ENCODE measurements at places on chromosomes 12 and 14.

DNA sequence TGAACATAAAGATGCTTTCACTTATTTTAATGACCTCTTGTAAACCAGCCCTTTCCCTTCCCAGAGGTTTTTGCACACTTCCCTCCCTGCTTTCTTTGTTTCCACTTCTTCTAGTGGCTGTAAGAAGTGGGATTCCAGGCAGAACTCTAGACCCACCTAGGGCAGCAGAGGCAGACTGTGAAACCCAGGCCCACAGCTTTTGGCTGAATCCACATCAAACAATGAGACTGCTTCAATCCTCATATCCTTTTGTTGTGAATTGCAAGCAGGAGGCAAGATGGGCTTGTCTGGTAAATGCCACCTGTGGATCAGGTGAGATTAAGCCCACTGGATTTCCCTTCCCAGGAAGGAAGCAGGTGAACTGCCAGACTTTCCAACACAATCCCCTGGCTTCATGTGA, 12.8 kb downstream of the CCDC177 start:
- DNase-seq: no peak

GRCh38 chr14:87712396-87713090, 280.4 kb downstream of the GALC start:
- no peak for DNase-seq

GRCh38 chr14:48096897-48097296, 421.5 kb upstream of the MDGA2 start:
- DNase-seq: no peak

DNA sequence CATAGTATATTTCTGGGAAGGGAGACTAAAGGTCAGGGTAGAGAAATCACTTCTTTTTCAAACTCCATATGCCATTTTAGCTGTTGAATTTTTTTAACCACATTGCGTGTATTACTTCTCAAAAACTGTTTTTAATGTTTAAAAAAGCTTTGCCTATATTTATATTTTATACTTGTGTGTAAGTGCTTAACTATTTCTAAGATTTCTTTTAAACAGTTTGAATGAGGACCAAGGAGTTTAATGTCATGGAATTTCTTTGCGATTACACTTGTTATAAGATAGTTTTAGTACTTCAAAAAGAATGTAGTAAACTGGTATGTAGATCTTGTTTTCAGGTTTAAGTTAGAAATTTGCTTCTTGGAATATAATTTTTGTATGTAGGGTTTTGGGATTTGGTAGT, 7.2 kb downstream of the SPATA7 start:
- DNase-seq: no peak

- DNase-seq: peak; percentile 13
These were observed 35.2 kb downstream of the TMEM132D start for GRCh38 chr12:129868575-129868974.

DNA sequence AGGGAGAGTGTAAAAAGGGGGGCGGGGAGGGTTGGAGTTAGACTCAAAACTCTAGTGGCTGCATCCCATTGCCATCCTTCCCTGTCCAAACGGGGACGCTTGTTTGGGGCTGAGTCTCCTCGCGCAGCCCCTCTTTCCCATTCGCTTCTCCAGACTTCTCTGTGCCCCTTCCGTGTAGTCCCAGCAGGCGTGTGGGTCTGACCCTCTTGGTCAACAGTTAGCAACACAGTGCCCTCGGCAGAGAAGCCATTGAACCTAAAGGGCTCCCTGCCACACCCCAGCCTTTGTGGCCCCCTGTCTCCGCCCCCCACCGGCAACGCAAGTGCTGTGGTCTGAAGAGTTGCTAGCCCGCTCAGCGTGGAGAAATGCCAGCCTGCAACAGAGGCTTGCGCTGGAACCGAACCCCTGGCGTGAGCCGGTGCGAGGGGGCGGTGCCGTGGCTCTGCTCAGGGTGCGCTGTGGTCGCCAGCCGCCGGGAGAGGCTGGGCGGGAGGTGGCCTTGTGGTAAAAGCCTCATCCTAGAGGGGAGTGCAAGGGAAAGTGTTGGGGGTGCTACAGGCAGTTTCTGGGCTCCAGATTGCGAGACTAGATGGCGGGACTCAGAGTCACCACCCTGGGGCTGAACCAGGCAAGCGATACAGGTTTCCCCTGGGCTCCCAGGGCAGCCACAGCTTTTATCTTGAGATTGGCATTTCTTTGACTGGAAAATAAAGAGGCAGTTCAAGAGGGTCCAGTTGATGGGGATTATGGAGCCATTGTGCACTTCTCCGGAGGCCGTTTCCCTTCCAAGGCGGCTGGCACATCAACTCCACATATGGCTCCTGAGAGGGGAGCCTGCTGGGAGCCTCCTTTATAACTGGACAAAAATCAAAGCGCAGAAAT, 2.1 kb downstream of the PLXNC1 start:
- peak; percentile 40 for DNase-seq

DNA sequence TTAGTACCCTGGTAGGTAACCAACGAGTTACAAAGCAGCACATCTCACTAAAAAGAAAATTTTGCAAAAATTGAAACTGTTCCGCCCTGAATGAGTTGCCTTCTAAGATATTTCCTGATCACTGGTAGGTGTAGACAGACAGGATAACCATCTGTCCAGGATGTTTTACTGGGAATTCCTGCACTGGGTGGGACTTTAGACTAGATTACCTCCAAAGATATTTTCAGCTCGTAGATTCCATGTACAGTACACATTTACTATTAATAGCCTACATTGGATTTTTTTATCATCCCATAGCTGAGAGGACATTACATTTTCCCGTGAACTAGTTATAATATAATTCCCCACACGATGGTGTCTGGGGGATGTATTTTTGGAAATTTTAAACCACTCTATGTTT, 139.6 kb downstream of the DYRK2 start:
- no peak for DNase-seq

- no peak for DNase-seq
These were observed 25.7 kb upstream of the CRY1 start for GRCh38 chr12:107119091-107119490.

DNA sequence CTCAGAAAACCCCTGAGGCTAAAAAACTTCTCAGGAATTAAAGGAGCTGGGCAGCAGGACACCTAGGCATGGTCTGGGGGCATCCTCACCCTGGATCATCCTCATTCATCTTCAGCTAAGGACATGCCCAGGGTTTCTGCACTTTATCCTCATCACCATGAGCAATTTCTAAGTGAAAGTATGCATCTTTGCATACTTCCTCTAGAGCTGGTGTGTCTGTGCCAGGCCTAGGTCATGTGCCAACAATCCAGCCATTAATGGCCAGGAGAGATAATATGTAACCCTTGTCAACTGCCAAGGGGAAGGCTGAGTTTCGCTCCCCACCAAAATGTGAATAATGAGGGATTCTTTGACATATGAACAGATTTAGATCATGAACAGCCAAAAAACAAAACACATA, 160.5 kb downstream of the KITLG start:
- no peak for DNase-seq

GRCh38 chr12:2318286-2318685, 265.5 kb downstream of the CACNA1C start:
- no peak for DNase-seq

DNA sequence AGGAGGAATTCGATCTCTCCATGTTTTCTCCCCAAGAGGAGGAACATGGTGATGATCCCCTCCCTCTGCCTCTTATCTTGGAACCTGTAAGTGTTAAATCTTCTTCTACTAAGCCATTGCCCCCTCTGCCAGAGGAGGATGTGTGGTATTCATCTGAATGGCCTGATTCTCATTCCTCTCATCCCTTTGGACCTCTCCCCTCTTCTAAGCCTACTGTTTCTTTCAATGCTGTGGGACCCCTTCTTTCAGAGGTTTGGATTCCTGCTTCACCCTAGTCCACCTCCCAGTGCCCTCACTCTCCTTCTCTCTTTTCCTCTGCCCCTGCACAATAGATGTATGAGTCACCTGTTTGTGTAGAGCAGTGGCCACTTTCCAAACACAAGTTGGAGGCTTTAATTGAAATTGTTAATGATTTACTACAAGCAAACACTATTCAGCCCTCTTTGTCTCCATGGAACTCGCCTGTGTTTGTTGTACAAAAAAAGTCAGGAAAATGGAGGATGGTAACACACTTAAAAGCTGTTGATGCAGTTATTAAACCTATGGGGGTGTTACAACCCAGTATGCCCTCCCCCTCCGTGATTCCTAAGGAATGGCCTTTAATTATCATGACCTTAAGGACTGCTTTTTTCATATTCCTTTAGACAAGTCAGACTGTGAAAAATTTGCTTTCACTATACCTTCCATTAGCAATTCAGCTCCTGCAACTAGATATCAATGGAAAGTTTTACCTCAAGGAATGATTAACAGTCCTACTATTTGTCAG, 192.1 kb upstream of the ALG10B start:
- DNase-seq: no peak

DNA sequence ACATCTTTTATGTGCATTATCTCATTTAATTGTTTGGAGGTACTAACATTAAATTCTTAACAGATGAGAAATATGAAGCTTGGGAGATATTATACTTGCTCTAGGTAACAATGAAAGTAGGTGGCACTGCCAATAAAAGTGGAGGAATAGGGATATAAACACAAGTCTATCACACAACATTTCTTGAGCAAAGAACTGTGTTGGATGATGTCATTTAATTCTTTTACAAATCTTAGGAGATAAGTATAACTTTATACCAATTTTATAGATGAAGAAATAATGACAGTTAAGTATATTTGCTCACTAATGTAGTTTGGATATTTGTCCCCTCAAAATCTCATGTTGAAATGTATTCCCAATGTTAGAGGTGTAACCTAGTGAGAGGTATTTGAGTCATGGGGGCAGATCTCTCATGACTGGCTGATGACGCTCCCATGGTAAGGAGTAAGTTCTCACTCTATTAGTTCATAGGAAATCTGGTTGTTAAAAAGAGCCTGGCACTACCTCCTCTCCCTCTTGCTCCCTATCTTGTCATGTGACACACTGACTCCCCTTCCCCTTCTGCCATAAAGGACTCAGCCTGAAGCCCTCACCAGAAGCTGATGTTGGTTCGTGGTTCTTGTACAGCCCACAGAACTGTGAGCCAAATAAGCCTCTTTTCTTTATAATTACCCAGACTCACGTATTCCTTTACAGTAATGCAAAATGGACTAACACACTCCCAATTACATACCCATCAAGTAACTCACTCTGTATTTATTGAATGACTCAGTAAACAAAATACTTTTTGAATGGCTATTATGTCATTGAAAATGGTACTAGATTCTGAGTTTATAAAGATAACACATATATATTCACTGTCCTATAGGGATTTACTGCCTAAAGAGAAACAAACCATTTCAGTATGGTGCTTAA, 146.8 kb upstream of the KITLG start:
- DNase-seq: no peak

- no peak for DNase-seq
These were observed 83.1 kb downstream of the AACS start for GRCh38 chr12:125148316-125148715.

DNA sequence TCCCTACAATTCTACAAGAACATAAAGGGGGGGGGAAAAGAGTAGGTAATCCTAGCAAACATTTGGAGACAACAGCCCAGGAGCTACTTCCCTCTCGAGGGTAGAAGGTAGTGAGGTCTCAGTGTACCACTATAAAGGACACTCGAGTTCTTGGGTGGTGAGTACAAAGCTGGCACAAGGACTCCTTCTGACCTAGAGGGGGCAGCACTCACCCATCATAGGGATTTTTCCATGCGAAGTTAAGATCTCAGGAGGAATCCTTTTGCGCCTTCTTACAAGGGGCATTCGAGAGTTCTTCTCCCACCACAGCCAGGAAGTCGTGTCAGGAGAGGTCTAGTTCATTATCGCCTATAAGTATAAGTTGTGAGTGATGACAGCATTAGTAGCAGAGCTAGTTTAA, 200.2 kb upstream of the RBM19 start:
- peak; percentile 12 for DNase-seq

GRCh38 chr14:58215191-58215914, 15.4 kb downstream of the ACTR10 start:
- DNase-seq: no peak

- DNase-seq: no peak
These were observed 133.9 kb downstream of the C12orf75 start for GRCh38 chr12:105464406-105464805.

GRCh38 chr14:33790996-33791395, 159.9 kb downstream of the EGLN3 start:
- DNase-seq: no peak

- peak; percentile 53 for DNase-seq
These were observed 43.3 kb downstream of the AEBP2 start for GRCh38 chr12:19482551-19483109.

DNA sequence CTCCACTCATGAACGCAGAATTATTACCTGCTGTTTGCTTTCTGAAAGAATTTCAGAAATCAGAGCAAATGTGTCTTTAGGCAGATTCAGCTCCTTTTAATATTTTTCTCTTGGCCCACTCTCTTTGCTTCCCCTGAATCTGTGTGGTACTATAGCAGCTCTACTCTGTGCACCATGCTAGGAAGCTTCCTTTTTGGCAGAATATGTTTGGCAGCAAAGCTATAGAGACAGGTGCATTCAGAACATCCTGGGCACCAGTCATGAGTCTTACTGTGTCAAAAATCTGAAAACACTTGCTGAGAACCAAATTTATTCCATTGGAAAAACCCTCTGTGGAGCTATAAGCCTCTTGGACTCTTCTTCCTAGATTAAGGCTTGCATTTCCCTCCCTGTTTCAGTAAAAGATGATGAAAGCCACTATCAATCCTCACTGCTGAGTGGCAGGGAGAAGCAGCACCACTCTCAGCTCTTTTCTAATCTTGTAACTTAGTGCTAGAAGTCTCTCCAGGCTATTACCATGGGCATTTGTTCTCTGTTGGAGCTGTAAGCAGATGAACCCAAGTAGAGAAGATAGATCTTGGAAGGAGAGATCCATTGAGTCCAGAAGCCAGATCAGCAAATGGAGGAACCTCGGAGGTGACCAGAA, 18.2 kb downstream of the CIPC start:
- no peak for DNase-seq

- peak; percentile 71 for DNase-seq
These were observed 1.8 kb downstream of the ZDHHC22 start for GRCh38 chr14:77139540-77140358.

DNA sequence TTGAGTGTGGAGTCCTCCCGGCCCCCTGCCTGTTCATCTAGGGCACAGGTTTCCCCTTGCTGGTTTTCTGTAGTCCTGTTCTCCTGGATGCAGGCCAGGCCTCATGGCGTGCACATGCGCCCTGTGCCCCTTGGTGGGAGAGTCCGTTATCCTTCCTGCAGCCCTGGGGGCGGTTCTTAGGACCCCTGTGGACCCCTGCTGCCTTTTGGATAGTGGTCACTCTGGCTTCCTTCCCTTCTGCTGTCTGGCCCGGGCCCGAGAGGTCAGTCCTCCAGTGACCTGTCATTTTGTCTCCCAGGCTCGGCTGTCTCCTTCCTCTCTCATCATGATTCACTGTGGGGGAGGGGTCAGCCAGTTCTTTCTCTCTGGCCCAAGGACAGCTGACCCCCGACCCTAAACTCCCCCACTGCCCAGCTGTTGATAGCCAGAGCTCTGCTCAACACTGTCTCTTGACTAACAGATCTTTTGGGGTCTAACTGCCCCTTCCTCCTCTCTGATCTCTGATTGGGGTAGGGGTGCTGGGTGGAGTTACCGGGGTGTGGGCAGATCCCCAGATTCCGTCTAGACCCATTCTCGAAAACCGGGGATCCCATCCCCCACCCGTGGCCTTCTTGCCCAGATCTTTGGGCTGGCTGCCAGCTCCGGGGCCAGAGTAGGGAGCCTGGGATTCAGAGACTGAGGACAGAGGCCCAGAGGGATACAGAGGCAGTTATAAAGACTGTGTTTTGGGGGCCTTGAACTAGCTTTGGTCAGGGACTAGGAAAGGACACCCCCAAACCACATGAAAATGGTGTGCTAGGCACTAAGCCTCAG, 7.0 kb downstream of the CCND2 start:
- DNase-seq: no peak
